ENCODE measurements at places on chromosomes 7 and 10.

DNA sequence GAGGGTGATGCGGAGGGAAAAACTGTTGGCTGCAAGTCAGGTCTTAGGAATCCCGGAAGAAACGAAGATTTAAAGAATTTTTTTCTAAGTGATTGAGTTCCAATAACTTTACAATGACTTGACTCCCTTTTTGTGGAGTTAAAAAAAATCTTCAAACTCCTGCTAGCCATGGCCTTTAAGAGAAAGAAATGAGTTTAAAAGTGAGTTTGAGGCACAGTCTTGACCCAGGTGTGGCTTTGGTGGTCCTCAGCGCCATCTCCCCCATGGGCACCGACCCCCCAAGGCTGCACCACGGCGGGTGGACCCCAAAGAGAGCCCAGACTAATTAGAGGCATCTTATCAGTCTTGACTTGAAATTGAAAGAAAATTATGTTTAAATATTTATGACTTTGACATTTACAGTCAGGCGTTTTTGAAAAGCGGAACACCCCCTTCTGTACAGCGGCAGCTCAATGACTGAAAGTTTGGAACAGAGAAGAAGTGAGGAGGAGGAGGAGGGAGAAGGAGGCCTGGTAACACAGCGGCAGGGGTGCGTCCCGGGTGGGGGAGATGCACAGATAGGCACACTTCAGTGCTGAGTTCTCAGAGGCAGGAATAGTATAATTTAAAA lies 349.6 kb downstream of the DNAJB6 start:
- no peak for DNase-seq

DNA sequence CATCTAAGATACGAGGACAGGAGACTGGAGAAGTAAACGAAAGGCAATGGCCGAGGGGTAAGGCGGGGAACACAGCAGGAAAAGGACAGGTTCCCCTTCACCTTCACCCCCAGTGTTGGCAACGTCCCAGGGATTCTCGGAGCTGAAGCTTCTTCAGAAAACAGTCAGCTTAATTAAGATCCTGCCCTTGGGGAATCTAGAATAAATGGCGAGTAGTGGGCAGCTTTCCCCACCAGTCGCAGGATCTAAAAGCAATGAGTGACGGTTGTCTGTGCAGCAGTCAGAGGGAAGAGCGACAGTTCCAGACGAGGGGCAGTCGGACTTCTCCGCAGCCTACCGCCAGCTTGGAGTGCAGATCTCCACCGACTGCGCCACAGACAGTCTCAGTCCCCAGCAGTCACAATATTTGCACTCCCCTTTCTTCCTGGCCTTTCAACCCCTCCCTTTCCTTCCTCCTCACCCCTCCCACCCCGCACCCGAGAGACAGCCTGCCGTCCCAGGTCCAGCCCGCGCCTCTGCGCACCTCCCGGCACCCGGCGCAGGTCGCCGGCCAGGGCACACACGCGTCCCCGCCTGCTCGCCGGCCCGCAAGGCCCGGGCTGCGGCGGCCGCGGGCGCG lies 10.9 kb upstream of the SP8 start:
- peak; percentile 23 for DNase-seq

- DNase-seq = no peak
Observed at GRCh38 chr10:17831341-17831740, 22.2 kb downstream of the MRC1 start.

DNA sequence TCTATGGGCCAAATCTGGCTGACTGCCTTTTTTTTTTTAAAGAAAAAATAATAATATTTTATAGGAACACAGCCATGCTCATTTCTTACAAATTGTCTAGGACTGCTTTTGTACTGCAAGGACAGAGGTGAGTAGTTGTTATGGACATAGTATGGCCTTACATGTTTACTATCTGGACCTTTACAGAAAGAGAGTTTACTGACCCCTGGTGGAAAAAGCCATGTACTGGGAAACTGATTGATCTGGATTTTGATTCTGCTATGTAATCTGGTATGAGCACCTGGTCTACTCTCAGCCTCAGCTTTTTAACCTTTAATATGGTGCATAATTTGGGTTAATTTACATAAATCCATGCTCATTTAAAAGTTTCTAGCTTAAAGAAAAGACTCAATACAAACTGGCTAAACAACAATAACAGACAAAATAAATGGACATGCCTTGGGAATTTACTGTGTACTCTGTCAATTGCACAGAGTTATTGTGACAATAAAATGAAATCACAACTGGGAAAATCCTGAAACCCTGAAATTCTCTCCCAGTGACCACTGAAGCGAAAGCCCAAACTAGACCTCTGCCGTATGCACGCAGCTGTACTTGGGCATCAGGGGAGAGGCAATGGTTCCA lies 260.7 kb downstream of the BMPER start:
- peak; percentile 49 for DNase-seq

DNA sequence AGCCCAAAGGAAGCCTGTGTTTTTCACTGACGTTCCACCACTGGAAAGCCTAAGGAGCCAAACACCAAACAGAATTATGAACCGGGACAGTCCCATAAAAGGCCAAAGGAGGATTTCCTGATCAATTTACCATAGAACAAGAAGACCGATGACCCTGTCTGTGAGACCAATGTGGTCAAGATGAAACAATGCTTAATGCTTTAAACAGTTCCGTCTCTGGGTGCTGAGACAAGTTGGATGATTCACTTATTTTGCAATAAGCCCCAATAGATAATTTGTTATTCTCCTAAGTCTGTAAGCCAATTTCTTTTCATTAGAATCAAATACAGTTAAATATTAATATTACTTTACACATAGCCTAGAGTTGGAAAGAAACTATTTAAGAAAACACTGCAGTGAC lies 134.9 kb downstream of the MICU1 start:
- DNase-seq = no peak

- DNase-seq = no peak
Observed at GRCh38 chr10:88372051-88372715, 210.9 kb downstream of the RNLS start.

GRCh38 chr10:101291331-101292193 lies 62.3 kb upstream of the LBX1 start:
- DNase-seq = peak; percentile 69

Data from astrocyte of the hippocampus (primary cell).